Stimulated activated CD4-positive, alpha-beta T cell treated with anti-CD3 and anti-CD28 coated beads, TNF-alpha, amount 100 ng/mL, for 4 hours (primary cell): ENCODE measurements at places on chromosomes 6 and 20.

DNA sequence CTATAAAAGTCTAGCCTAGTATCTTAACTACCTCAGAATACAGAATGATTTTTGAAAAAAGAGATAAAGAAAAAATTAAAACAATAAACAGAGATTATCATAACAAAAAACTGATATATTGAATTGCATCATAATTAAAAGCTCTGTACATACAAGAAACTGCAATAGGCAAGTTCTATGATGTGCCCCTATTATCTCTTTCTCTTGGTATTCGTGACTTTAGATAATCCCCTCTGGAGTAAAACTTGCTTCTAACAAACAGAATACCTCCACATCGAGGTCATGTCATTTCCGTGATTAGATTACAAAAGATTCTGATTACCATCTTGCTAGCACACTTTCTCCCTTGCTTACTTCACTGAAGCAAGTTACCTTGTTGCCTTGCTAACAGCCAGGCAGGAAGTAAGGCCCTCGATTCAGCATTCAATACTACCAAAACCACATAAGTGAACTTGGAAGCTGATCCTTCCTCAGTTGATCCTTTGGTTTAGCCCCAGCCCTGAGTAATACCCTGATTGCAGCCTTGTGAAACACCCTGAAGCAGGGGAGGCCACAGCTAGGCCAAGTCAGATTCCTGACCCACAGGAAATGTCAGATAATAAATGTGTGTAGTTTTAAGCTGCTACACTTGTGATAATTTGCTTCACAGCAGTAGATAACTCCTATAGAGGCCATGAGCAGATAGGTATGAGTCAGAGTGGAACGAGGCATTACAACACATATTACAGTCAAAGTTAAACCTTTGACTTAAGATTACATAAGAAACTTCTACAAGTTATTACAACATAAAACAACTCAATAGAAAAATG lies 53.7 kb upstream of the TMX4 start:
- no peak for DNase-seq

DNA sequence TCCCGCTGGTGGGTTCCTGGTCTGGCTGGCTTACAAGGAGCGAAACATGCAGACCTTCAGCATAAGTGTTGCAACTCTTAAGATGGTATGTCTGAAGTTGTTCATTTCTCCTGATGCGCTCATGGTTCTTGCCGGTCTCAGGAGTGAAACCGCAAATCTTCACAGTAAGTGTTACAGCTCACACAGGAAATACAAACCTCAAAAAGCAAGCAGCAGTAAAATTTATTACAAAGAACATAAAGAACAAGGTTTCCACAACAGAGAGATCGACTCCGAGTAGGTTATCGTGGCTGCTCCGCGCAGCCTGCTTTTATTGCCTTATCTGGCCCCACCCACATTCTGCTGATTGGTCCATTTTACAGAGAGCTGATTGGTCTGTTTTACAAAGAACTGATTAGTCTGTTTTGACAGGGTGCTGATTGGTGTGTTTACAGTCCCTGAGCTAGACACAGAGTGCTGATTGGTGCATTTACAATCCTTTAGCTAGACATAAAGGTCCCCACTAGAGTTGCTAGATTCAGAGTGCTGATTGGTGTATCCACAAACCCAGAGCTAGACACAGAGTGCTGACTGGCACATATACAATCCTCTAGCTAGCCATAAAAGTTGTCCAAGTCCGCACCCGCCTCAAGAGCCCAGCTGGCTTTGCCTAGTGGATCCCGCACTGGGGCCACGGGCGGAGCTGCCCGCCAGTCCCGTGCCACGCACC lies 39.2 kb downstream of the TRIM27 start:
- peak; percentile 60 for DNase-seq

GRCh38 chr6:168387911-168388310 lies 53.1 kb upstream of the SMOC2 start:
- no peak for DNase-seq

- DNase-seq = no peak
These were observed 29.0 kb upstream of the EEF1E1 start for GRCh38 chr6:8131265-8131897.

- no peak for DNase-seq
These were observed 38.0 kb downstream of the SLC9A8 start for GRCh38 chr20:49850463-49851230.

GRCh38 chr6:138410972-138411880 lies 7.2 kb downstream of the HEBP2 start:
- DNase-seq = no peak

- DNase-seq = no peak
These were observed 36.0 kb upstream of the SNX9 start for GRCh38 chr6:157787080-157787479.

DNA sequence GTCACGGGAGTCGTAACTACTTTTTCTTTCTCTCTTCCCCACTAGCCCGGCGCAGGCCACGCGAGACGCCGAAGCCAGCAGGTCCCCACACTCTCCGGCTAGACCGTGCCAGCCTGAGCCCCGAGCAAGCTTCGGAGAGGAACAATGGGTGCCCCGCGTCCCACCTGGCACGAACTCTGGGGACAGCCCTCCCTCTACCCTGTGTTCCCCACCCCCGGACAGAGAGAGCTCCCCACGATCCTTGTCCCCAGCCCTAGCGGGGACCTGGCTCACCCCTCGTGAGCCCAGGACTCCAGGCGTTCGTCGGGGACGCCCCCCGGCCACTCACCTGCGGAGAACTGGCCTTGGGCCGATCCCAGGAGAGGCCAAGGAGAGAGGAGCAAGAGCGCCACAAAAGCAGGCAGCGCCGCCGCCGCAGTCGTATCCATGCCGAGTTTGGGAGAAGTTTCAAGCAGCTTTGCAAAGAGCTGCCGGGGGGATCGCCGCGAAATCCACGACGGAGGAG lies 416 bp downstream of the PTPRK start:
- DNase-seq = peak; percentile 31

DNA sequence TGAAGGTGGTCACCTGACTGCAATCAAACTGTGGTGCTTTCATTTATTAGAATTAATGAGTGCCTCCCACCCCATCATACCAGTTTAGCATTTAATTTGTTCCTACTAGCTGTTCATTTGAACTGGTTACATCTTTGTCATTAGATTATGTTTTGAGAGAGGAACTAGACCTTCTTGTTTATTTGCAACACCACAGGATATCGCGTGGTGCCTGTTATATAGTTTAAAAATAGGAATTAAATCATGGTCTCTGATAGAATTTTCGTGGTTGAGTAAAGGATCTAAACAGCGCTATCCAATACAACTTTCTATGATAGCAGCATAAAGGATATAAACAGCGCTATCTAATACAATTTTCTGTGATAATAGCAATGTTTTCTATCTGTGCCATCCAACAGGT lies 2.8 kb downstream of the RPRD1B start:
- no peak for DNase-seq

DNA sequence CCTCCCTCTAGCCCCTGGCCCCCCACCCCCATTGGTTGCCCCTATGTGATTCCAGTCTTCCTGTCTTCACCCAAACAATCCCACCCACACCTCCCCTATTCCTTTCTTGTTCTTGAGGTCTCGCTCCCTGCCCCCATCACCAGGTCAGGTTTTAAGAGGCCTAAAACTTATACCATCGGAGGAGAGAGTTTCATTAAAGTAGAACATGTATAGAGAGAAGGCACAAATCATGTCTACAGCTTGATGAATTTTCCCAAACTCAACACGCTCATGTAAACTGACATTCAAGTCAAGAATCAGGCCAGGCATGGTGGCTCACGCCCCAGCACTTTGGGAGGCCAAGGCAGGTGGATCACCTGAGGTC lies 44.5 kb downstream of the TGM2 start:
- no peak for DNase-seq

DNA sequence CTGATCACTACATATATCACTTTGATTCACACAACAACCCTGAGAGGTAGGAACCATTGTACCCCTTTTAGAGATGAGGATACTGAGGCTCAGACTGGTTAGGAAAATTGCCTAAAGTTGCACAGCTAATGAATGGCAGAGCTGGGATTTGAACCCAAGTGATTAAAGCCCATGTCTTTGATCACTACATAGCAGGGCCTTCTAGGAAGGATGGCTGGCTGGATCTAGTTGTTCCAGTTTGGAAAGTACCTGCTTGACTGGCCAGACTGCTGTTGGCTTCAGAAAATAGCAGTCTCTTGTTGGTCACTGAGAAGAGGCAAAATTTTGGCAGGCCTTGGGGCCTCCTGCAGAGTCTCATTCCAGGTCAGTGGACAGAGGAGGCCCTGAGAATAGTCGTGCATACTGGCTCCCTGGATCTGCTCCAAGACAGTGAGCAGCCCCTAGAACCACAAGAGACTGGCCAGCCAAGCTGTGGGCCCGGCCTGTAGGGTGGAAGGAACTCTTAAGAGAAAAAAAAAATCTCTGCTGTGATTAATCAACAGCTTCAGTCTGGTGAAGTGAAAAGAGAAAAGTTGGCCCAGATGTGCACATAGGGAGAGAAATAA lies 17.5 kb downstream of the PPARD start:
- DNase-seq = no peak

- no peak for DNase-seq
These were observed 9.1 kb downstream of the BCL2L1 start for GRCh38 chr20:31713312-31714273.

DNA sequence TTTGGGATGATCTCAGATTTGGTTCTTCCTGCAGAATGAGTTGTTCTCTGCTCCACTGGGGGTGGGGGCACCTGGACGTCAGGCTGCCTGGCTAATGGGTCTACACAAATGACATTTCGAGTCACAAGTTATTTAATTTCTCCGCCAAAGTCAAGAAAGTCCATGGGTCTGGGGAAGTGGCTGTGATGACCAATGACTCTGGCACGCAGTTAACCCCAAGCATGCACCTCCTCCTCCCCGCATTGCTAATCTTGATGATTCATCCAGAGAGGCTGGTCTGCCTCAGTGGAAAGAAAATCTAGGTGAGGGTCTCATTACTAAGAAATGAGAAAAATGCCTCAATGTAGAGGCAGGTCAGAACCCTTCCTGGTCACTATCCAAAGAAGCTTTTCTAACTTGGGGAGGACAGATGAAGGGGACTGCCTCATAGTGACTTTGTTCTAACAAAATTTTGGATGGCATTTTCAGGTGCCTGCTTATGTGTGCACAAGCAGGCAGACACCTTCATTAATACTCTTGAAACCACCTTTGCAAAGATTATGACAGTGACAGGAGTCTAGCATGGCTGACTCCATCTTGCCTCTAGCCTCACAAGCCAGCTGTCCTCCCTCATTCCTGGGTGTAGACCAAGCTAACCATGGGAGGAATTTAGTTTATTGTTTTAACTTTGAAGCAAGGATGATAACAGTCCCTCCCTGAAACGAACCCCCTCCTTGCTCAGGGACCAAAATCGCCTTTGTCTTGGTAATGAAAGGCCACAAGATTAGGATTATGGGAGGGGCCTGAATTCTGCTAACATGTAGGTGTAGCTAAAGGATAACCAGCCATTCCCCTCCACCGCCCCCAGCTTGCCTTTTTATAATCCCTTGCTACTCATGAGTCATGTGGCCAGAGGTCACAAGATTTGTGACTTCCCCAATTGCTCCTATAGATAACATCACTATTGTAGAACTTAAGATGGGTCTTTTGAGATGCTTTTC lies 98.6 kb upstream of the MRPS10 start:
- no peak for DNase-seq

GRCh38 chr6:45512717-45513116 lies 135.0 kb upstream of the SUPT3H start:
- no peak for DNase-seq

GRCh38 chr20:46694484-46694883 lies 5.2 kb upstream of the TP53RK start:
- no peak for DNase-seq

DNA sequence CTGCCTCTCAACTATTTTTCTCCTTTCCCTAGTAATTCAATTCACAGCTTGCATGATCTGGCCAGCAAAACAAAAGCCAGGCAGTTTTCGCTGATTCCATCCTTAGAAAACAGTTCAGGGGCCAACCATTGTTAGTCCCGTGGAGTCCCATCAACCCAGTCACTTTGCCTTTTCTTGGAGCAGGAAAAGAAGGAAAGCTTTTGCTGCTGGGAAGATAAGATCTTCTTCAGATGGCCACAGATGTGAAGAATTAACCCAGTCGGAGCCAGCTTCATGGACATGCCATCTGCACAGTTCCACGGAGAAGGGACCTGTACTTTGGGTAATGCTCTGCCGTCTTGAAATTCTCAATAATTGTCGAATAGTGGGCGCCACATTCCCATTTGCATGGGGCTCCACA lies 76.9 kb upstream of the TSHZ2 start:
- DNase-seq = no peak

- DNase-seq = no peak
These were observed 39.5 kb upstream of the KIF16B start for GRCh38 chr20:16612706-16613105.

- DNase-seq = no peak
These were observed 106.5 kb downstream of the SMLR1 start for GRCh38 chr6:130933712-130934200.

- DNase-seq = no peak
These were observed 326.4 kb upstream of the KHDRBS2 start for GRCh38 chr6:62612471-62612870.

DNA sequence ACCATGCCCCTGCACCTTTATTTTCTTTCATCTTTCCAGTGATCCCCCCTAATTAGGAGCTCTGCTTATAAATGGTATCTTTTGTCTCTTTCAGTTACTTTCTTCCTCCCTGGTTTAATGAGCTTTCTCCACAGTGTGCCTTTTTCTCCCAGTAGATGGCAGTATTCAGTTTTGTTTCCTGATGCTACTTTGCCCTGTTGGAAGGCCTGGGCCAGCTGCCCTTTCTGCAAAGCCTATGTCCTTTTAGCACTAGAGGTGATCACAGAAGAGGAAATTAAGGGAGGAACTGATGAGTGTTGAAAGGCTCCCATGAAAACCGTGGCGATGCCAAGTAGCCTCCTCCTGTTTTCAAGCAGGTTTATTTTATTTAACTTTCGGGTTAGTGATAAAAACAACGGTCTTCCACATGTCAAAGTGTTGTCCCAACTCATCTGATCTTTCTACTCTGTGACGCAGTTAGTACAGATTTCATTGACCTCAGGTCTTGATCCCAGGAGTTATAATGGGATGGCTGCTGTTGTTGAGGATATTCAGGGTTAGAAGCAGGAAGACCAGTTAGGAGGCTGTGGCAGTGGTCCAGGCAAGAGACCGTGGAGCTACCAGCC lies 184.2 kb upstream of the BMP2 start:
- no peak for DNase-seq

DNA sequence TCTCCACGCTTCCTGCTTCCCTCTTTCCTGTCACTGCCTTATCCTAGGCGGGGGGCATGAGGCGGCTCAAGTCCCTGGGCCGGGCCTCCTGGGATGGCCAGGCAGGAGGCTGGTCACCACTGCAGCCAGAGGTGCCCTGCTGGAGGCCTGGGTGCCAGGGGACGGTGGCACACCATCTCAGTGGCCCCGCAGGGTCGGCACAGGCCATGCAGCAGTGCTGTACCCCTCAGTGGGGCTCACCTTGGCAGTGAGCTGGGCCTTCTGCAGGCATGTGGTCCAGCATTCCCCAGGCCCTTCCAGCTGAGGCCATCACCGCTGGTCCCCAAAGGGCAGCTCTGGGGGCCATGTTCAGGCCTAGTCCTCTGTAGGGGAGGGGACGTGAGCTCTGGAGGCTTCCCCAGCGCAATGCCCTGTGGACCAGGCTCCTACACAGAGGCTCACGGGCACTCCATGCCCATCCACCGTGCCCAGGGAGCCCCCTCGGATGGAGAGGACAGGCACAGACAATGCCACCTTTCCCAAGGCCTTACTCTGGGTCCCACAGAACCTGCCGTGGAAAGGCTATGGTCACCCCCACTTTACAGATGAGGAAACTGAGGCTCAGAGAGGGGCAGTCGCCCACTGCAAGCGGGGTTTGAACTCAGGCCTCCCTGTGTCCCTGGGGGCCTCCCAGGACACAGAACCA lies 123.8 kb downstream of the TAF4 start:
- no peak for DNase-seq
